ENCODE measurements at places on chromosomes 16 and 17.

- DNase-seq: no peak
Observed at GRCh38 chr16:71259086-71259485, 28.6 kb upstream of the HYDIN start.

DNA sequence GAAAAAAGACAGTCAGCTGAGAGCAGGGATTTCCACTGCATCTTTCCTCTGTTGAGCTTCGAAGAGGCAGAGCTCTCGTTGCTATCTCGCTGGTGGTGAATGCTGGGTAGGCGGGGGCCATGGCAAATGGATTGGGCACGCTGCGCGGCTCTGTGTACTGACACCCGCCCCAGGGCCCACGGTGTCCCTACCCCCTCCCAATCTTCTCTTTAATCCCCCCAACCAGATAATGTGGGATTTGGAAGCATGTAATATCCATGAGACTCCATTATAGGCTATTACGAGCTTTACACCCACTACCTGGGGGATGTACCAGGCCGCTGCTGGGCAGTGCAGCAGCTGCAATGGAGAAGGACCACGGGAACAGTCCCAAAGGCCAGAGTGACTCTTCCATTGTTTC is 8.3 kb downstream of the PIPOX start:
- DNase-seq: no peak

DNA sequence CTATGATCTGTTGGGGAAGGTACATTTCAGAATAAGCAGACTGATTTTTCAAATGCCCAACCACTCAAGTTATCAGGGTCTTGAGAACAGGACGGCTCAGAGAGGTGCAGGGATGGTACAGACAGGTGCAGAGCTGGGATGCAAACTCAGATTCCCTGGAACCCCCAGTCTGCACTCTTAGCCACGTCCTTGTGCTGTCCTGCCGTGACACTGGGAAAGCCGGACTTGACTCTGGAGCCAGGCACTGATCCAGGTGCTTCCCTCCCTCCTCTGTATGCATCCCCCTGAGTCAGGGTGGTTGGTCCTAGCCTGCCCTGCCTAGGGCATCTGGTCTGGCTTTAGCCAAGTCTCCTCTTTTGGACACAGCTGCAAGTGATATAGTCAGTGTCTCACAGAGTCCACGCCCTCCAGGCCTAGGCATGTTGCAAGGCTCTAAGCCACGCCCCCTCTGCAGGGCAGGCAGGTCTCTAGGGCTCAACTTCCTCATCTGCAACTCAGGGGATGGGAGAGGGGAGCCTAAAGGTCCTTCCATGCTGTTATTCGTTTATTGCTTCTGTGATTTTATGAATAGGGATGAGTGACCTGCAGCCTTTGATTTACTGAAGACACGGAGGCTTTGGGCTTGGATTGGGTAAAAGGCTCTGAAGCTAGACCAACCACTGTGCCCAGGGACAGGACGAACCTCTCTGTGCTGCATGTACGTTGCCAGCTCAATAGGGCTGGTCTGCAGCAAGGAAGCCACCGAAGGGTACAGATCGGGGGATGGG is 97.3 kb downstream of the SDK2 start:
- DNase-seq: no peak

DNA sequence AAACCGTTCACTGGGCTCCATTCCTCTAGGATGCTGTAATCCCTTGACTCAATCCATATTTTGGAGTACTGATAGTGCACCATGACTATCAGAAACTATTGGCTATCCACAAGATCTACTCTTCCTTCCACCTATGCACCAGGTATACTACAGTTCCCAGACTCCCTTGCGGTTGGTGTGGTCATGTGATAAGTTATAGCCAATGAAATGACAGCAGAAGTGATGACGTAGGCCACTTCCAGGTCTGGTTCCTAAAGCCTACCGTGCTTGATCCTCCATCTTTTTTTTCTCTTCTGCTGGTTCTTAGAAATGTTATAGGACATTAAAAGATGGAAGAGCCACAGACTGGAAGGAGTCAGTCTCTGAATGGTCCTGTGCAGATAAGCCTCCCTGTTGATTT is 278.8 kb upstream of the C16orf82 start:
- no peak for DNase-seq

GRCh38 chr16:55376567-55377167 is 52.7 kb downstream of the IRX6 start:
- no peak for DNase-seq

GRCh38 chr17:633641-634101 is 81.0 kb downstream of the VPS53 start:
- DNase-seq: no peak

- DNase-seq: no peak
Observed at GRCh38 chr16:67969254-67970039, 1.0 kb upstream of the SLC12A4 start.

DNA sequence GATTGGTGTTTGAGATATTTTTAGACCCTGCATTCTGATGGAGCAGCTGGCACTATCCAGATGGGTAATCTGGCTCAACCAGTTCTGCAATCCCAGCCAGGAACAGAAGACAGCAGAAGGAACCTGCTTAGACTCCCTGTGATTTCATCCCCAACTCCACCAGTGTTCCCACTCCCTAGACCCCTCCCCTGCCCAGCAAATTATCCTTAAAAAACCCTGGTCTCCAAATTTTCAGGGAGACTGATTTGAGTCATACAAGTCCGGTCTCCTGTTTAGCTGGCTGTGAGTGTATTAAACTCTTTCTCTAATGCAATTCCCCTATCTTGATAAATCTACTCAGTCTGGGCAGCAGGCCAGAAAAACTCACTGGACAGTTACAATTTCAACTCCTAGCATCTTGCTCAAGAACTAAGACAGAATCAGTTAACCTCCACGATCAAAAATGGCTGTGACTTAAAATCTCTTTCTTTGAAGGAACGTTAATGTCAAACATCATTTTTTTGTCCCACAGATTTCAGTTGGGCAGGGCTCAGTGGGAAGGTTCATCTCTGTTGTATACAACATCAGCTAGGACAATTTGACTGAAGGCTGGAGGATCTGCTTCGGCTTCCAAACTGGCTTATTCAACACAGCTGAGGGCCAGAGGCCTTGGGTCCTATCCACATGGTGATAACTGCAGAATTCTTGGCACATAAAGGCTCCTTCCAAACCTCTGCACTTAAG is 4.9 kb upstream of the RBL2 start:
- DNase-seq: no peak

GRCh38 chr17:54353789-54354525 is 531.2 kb downstream of the KIF2B start:
- no peak for DNase-seq

- no peak for DNase-seq
Observed at GRCh38 chr17:79892457-79893241, 53.4 kb upstream of the CBX4 start.

Measured in C1 segment of cervical spinal cord (tissue), 14 donors.